ENCODE measurements at places on chromosomes 13 and 19.

- DNase-seq, result no peak
These were observed 73.6 kb downstream of the KDM4B start for GRCh38 chr19:5042556-5042955.

GRCh38 chr13:94683409-94683808 is 28.9 kb downstream of the SOX21 start:
- DNase-seq, result no peak

GRCh38 chr13:86087244-86087643 is 288.0 kb upstream of the SLITRK6 start:
- peak; percentile 6 for DNase-seq

DNA sequence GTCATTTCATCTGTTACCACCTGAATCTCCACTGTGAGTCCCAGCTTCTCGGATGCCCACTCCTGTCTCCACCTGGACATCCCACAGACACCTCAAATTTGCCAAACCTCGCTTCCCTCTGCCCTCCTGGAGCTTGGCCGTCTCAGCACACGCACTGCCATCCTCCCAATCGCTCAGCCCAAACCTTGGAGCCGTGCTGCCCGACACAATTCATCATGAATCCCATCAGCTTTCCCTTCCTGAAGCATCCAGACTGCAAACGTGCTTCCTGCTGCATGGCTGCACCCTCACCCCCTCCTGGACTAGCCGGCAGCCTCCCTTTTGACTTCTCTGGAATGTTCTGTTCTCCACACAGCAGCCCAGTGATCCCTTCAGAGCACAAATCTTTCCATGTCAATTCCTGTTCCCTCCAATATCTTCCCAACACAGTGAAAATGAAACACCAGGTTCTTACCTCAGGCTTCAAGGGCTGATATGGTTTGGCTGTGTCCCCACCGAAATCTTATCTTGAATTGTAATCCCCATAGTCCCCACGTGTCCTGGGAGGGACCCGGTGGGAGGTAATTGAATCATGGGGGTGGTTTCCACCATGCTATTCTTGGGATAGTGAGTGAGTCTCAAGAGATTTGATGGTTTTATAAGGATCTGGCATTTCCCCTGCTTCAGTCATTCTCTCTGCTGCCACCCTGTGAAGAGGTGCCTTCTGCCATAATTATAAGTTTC is 1.1 kb upstream of the PROZ start:
- DNase-seq, result no peak

DNA sequence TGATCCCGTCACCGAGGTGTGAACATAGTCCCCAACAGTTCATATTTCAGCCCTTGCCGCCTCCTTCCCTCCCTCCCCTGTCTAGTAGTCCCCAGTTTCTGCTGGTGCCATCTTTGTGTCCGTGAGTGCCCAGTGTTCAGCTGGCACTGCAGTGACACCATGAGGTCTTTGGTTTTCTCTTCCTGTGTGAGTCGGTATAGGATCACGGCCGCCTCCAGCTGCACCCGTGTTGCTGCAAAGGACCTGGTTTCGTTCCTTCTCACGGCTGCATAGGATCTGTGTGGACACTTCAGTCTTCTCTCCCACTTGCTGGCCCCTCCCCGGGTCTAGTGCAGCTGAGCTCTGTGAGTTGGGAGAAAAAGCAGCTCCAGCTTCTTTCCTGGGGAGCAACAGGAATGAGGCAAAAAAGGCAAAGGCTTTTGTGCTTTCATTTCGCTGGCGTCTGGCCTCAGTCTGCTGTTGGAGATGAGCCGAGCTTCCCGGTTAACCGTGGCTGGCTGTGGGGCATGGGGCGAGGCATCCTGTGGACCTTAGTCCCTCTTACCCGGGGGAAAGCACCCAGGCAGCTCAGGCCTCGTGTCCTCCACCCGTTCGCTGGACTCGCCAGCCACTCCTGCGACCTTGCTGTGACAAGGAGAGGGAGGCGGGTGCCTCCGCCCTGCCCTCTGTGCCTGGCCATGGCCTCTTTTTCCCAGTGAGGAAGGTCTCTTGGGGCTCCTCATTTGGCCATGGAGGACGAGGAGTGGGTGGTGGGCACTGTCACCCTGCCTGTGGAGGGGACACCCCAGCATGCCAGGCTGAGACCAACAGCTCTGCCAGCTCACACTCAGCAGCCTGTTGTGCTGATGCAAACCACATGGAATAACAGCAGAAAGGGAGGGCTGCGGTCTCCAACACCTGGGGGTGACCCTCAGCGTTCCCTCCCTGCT is 196.5 kb downstream of the TEX29 start:
- DNase-seq, result no peak

DNA sequence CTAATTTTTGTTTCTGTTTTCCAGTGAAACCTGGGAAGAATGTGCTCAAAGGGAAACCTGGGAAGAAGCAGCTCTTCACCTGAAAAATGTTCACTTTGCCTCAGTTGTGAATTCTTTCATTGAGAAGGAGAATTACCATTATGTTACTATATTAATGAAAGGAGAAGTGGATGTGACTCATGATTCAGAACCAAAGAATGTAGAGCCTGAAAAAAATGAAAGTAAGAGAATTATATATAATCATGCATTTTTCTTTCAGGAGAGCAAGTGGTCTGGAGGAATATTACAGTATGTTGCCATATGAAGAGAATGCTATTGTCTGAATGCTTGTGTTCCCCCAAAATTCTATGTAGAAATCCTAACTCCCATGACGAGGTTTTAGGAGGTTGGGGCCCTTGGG is 3.4 kb downstream of the NUDT15 start:
- DNase-seq, result no peak

DNA sequence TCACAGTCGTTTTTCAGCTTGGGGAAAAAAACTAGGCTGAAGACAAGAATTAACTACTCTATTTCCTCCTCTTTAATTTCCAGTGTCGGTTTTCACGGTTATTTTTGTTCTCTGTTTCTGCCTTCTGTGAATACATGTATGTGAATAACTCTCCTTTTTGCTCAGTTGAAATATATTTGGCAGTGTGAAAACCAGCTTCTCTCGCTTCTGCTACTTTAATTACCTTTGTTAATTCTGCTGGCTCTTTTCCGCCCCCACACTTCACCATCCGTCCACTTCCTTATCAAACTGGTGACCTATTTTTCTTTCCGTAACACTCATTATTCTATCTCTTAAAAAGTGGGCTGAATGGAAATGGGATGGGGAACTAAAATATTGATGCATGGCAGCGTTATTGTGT is 126.4 kb downstream of the POU4F1 start:
- DNase-seq, result no peak

DNA sequence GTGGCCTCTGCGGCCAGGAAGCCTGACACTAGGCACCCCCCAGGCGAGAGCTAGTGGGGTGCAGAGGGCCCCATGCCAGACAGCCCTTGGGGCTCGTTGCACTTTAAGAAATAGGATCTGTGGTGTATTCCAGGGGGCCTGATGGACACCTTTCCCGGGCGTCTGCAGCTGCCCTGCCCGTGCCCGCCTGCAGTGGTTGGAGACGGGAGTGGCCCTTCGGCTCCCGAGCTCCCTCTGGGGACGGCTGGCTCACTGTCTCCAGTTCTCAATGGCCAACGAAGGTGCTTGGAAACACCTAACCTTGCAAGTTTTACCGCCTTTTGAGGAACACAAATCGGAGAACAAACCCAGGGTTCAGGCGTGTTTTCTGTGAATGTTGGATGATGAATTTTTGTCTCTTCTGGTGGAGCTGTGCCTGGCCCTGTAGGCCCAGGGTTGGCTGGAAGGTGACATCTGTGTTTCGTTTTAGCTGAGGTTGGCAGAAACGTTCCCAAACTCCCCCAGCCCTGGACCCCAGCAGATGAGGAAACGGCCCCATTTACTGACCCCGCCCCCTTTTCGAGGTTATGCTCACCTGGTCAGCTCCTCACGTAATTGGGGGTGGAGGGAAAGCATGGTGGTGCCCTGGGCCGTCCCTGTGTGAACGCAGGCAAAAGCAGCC is 17.4 kb upstream of the NPAS1 start:
- DNase-seq, result no peak
